Activated CD8-positive, alpha-beta memory T cell treated with anti-CD3 and anti-CD28 coated beads, Interleukin-2, amount 50 U/mL, for 4 hours (primary cell): ENCODE measurements at places on chromosomes 11 and 22.
A peak's percentile ranks its signal among the peaks of the same experiment; 100 is the strongest.

GRCh38 chr11:94880216-94880615 lies 93.1 kb downstream of the CWC15 start:
- DNase-seq, result no peak

DNA sequence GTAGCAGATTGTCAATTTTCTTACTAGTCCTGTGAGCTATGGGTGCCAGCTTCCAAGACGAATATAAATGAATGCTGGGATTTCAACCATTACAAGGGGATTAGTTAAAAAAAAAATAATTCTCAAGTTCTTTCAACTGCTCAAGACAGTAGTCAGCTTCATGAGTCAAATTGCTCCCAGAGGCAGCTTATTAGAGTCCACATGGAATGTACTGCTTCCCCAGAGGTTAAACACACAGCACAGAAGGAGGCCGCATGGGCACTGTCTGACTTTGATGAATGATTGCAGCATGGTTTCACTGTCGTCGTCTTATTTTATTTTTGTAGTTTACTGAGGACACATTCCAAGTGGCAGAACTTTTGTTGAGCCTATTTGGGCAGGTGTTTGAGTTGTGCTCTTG lies 563.2 kb downstream of the TMEM135 start:
- DNase-seq, result no peak

GRCh38 chr11:47950396-47950795 lies 30.0 kb upstream of the PTPRJ start:
- DNase-seq, result peak; percentile 60

DNA sequence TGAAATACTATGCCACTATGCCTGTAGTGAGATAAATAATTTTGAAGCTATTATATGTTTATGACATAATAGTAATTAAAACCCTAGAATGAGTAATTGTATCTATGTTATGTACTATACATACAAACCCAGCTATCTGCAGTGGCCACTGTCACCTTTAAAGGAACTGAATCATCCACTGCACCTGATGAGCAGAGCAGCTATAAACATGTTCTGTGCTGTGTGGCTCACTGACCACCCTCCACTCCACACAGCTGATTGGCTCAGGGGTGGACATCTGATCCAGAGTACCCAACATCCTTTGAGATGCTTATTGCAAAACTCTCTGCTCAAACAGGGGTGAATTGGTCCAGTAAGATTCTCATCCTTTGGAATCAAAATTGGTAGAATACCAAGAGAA lies 19.2 kb upstream of the RRAS2 start:
- no peak for DNase-seq

- DNase-seq, result no peak
Observed at GRCh38 chr11:64070314-64070681, 34.6 kb downstream of the FLRT1 start.
